ENCODE measurements at places on chromosomes 16 and 17.

DNA sequence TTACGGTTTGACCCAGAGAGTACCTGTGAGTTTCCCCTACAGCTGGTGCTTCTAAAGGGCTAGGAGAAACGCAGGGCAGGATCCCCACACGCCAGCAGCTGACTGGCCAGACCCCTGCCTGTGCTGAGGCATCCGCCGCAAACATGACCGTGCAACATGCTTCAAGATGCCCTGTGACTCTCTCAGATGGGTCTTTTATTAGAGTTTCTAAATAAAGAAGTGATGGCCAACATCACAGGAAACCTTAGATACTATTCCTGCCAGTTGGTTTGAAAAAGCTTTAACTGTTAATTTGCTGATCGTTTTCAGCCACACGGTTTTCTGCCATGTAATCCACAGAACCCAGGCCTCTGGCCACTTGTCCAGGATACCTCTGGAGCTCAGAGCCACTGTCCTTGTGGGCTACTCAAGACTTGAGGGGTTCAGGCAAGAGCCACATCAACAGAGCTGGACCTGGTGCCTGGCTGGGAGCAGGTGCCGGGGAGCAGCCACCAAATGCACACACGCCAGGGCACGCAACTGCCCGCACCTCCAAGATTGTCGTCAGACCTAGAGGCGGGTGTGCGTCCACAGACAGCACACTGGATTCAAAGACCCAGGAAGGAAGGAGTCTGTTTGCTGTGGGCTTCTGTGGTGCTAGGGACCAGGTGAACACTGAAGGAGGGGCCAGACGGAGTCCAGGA is 118.4 kb downstream of the ZNF778 start:
- no peak for DNase-seq

- no peak for DNase-seq
Measured at GRCh38 chr17:68334393-68334792, 43.1 kb downstream of the ARSG start.

DNA sequence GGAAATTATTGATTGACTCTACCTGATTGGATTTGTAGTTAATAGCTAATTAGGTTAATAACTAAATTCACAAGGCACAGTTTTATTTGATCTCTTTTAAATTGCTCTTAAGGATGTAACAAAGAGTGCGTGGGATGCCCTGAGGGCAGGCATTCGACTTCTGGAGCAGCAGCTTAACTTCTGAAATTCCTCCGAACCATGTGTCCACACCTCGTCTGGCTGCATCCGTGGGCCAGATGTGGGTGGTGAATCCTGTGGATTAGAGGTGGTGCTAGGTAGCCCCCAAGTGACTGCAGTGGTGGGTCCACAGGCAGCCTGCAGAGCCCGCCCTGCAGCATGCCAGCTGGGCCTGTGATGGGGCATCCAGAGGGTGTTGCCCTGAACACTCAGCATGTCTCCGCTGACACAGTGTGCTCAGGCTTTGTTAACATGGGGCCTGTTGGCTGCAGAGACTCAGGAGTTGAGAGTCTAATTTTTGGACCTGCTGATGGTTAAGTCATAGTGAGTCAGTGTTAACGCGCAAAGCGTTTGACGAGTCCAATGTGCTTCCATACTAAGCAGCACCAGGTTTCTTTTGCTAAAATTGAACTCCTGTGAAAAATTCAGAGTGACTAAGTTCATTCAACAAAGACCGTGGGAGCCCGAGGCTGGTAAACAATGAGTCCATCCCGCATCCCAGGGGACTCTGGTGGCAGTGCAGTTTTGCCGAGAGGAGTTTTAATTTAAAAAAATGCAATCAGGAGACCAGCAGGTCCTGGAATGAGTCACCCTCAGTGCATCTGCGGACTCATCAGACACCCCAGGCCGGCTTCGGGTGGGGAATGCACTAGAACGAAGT is 3.8 kb upstream of the NPB start:
- no peak for DNase-seq

GRCh38 chr17:65156185-65156834 is 19.1 kb downstream of the RGS9 start:
- DNase-seq = no peak

- no peak for DNase-seq
Measured at GRCh38 chr16:30541502-30542329, 7.1 kb upstream of the ZNF747 start.

- DNase-seq = no peak
Measured at GRCh38 chr17:73000832-73001231, 91.7 kb downstream of the SLC39A11 start.

GRCh38 chr16:25925421-25925820 is 233.7 kb downstream of the HS3ST4 start:
- no peak for DNase-seq

GRCh38 chr17:58383892-58384462 is 32.0 kb upstream of the SUPT4H1 start:
- no peak for DNase-seq

DNA sequence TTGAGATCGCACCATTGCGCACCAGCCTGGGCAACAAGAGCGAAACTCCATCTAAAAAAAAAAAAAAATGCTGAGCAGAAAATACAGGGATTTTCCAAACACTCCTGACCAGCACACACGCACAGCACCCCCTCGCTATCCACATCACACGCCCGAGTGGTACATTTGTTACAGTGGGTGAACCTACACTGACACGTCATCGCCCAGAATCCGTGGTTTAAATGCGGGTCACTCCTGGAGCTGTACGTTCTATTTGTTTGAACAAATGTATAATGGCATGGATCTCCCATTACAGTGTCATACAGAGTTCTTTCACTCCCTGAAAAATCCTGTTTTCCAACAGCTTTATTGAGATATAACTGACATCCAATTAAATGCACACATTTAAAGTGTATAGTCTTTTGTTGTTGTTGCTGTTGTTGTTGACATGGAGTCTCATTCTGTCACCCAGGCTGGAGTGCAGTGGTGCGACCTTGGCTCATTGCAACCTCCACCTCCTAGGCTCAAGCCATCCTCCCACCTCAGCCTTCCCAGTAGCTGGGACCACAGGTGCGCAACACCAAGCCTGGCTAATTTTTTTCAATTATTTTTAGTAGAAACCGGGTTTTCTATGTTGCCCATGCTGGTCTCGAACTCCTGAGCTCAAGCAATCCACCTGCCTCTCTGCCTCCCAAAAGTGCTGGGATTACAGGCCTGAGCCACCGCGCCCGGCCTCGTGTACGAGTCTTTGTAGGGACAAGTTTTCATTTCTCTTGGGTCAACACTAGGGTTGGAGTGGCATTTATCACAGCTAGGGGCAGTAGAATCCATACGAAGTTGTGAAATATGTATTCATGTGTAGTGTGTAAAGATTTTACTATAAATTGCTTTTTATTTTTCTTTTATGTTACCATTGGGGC is 4.4 kb upstream of the CARHSP1 start:
- DNase-seq = no peak

DNA sequence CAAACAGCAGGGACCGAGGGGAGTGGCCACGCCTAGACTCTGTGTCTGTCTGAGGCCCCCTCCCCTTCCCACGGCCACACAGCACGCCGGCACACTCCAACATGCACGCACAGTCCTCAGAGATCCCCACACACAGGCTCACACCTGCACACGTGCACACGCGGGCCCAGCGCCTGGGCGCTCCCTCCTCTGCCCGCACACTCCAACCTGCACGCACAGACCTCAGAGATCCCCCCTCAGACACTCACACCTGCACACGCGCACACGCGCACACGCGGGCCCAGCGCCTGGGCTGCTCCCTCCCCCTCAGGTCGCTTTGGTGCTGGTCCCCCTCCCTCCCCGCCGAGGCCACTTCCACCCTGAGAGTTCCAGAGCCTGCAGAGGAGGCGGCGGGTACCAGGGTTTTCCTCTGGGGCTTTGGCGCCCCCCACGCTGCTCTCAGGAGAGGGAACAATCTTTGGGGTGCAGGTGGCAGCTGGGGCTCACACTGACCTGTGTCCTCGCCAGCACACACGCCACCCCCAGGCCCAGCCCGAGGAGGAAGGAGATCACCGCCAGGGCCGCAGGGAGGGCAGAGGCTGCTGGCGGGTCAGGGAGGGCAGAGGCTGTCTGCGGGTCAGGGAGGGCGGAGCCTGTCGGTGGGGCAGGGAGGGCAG is 1.6 kb downstream of the CD7 start:
- no peak for DNase-seq

DNA sequence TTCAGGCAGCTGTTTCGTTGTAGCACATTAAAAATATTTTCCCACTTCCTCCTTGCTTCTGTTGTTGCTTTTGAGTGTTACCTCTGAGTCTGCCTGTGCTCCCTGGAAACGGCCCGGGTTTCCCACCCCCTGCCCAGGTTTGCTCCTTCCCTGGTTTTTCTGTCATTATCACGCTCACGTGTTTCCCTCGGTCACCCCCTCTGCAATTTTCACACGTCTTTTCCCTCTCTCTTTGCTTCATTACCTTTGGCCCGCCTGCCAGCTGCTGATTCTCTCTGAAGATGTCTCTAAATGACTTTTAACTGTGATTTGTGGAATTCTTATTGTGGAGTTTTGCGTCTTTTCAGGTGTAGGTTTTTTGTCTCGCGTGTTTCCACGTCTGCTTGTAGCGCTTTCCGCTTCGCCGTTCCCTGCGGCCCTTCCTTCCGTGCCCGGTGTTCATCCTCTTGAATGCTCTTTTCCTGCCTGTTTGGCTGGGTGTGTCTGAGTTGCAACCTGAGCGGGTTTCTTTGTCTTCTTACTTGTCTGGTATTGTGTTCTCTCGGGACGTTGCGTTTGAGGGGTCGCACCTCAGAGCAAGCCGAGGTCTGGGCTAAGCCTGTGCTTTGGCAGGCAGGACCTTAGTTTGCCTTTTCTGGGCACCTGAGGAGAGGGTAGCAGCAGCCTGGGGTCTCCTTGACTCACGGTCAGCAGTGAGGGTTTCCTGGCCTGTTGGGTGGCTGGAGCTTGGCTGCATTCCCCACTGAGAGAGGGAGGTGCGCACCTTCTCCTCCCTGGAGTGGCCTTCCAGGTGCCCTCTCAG is 96.3 kb upstream of the ZNF750 start:
- no peak for DNase-seq

DNA sequence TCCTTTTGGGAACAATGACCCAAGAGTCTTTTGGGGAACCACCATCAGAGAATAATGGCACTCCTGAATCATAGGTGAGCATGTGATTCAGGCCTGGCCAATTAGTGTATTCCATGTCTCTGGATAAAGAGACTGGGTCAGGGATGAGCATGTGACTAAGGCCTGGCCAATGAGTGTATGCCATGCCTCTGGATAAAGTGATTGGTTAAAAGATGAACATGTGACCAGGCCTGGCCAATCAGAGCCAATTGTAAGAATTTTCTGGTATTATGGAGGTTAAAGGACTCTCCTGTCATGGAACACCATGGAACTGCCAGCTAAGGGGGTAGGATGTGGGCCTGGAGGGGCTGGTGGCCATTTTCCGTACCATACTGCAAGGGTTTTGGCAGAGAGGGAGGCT is 194.3 kb downstream of the C16orf78 start:
- no peak for DNase-seq

DNA sequence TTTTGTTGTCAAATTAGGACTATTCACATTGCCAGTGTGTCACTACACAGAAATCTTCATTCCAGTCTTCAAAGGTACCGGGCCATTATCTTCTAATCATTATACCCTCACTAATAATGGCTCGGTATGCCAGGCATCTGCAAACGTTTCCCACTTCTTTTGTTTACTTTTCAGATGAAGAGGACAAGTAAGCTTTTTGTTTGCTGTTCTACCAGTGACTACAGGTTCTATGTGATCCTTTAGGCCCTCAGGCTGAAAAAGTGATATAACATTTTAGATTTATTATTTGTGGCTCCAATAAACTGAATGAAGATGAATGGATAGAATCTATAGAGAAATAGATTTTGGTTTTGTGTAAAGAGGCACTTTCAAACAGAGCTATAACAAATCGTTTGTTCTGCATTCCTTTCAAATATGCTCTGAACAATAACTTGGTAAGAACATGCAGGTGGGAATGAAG is 403 bp upstream of the KRTAP3-1 start:
- no peak for DNase-seq

DNA sequence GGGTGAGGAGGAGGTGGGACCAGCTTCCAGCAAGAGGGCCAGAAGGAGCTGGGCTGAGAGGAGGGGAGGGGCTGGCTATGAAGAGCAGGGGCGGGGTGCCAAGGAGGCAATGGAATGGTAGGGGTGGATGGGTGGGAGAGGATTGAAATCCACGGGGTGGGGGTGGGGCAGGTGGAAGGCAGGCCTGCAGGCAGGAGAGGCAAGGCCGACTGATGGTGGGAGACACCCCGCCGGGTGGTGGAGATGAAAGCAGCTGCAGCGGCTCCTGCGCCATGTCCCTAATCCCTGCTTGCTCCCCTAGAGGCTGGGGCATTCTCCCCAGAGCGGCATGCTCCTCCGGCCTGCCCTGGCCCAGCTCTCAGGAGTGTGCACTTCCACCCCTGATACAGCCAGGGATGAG is 27.8 kb upstream of the TAC4 start:
- no peak for DNase-seq

- no peak for DNase-seq
Measured at GRCh38 chr17:18224387-18225120, 881 bp upstream of the LLGL1 start.

DNA sequence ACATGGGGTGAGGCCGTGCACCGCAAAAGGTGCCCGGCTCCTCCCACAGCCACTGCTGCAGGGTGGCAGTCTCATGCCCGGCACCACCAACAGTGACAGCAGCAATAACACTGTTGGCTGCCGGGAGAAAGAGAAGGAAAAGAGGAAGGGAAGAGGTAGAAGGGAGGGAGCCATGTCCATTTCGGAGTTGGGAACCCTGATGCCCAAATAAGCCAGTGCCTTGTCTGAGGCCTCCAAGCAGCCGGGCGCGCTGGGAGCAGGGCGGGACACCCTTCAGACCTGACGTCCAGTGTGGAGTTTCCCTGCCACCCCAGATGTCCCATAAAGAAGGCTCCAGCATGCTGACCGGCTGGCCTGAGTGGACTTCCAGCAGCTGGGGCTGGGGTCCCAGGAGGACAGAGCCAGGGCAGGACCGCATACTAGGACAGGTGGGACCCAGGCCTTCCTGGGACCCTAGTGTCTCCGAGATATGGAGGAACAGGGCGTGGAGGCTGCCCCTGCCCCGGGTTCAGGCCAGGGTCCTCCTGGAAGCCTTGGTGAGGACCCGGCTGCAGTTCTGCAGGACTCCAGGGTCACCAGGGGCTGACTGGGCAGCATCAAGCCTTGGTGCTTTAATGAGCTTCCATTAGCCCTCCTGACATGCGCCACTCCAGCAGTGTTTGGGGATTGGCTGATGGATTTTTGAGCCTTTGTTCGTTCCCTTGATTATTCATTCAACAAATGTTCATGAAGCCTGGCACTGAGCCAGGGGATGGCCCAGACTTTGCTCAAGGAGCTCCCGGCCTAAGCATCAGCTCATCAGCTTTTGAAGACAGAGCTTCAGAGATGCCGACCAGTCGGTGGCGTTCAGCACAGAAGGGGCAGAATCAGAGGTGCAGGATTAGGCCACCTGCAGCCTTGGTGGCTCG is 223.6 kb upstream of the CIBAR2 start:
- DNase-seq = no peak

DNA sequence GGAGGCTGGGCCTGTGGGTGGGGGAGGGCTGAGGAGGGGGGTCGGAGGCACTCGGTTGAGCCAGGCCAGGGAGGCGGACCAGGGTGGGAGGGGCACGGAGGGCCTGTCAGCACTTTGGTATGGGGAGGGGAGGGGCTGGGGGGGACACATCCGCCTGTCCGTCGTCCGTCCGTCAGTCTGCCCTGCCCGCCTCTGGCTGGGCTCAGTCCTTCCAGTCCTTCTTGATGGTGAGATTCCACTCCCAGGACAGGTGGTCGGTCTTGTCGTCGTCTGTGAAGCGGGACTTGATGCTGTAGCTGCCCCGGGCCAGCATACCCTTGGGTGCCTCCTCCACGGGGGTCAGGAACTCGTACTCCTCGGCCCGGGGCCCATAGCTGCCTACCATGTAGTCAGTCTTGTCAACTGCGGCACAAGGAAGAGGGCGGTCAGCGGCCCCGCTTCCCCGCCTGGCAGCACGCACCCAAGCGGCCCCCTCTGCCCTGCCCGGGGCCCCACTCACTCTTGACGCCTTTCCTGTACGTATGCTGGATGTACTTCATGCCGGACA is 2.4 kb downstream of the ARHGDIA start:
- DNase-seq = no peak

Data from NCI-H1092 (cell line).